ENCODE measurements at places on chromosomes 16 and 17.

- DNase-seq = no peak
These were observed 126.0 kb downstream of the KCNJ2 start for GRCh38 chr17:70295329-70295728.

- no peak for DNase-seq
These were observed 157.9 kb downstream of the PPM1E start for GRCh38 chr17:58913552-58913951.

DNA sequence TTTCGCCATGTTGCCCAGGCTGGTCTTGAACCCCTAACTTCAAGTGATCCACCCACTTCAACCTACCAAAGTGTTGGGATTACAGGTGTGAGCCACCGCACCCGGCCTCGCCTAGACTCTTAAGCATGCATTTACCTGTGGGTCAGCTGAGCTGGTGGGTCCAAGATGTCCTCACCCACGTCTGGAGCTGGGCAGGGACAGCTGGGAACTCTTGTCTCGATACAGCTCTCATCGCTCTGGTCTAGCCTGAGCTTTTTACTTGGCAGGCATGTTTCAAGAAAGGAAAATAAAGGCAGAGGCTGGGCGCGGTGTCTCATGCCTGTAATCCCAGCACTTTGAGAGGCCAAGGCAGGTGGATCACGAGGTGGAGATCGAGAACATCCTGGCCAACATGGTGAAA is 56.9 kb upstream of the PHOSPHO1 start:
- DNase-seq = no peak

DNA sequence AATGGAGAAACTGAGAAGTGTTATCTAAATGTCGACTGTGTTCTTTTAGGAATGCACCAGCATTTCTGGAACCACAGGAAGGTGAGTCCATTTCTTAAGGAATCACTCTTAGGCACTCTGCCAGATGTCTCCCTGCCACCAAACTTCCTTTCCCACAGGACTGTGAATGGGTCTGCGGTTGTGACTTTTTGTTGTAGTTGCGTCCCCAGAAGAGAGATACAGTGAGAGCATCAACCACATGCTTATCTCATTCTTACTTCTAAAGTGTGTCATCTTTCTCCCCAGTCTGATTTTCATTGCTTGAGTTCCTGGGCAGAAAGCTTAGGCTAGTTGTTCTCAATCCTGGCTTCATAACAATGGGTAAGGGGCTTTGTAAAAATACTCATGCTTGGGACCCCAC is 13.4 kb downstream of the ITPRIPL2 start:
- DNase-seq = no peak

DNA sequence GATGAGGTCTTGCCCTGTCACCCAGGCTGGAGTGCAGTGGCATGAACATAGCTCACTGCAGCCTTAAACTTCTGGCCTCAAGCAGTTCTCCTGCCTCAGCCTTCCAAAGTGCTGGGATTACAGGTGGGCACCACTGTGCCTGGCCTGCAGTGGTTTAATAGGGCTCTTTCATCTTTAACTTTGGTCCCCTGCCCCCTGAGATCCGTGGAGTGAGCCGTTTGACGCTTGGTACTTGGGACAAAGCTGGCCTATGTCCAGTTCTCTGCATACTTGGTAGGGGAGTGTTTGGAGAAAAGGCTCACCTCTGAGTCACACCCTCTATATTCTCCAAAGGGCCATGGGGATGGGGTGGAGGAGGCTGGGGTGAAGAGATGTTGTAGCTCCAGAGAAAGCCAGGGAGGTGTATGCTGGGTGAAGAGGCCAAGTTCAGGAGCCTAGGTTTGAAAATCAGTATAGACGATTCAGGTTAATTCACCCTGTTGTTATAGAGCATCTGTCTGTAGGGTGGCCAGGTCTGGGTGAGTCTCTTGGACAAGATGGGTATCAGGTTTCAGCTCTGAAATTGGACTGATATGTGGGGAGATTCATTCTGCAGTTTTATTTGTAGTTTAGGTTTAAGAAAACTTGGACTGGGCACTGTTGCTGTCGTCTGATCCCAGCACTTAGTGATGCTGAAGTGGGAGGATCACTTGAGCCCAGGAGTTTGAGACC is 17.6 kb downstream of the ABCC1 start:
- DNase-seq = no peak

DNA sequence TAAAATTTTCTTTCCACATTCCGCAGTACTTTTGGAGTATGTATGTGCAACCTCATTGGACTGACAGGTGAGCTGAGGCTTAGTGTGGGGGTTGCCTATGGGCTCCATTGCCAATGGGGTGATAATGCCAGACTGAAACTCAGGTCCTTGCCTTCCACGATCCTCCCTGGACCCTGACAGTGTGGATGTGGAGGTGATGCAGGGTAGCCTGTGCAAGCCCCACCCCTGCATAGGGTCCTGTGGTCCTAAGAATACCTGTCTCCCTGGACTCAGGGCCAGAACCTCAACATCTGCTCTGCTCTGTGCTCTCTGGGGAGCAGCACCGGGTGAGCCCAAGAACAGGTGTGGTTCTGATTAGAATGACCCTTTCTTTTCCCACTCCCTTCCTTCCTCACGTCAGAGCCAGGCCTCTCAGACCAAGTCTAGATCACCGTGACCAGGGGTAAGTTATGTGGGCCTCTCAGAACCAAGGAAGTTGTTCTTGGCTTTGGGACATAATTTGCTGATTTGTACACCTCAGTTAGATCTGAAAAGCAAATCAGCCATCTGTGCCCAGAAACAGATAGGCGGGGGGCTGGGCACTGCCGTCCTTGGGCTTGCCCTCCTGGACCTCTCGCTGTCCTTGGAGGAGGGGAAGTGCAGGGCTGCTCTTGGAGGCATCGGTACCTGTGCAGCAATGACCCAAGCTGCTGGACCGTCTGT is 8.4 kb upstream of the TNS4 start:
- DNase-seq = no peak

DNA sequence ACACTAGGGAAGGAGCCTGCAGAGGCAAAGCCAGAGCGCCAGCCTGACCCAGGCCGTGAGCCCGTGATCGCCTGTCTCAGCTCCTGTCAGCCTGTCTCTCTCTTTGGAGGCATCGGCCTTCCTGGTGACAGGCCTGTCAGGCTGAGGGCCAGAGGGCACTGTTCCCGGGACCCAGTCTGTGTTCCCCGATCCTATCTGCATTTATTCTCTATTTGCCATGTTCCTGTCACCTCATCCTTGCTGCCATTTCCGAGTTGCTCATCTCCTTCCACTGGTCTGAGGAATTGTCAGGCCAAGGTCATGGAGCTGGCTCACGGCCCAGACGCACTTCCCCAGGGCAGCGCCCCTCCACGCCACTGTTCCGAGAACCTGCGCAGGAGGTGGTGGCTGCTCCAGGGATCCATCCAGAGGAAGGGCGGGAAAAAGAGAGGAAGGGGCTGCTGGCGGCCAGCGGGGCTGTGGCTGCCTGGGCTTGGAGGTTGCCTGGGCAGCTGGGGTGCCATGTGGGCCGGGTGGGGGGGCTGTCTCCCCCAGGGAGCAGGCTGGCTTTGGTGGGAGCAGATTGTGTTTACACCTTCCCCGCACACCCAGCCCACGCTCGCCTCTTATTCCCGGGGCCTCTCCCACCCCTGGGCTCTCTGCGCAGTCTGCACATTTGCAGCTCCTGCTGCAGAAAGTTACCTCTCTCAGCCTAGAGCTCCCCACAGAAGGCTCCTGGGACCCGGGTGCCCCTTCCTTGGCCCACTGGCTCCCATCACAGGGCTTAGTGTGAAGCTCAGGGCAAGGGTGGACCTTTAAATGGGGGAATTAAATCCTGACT is 4.9 kb downstream of the PRCD start:
- no peak for DNase-seq

DNA sequence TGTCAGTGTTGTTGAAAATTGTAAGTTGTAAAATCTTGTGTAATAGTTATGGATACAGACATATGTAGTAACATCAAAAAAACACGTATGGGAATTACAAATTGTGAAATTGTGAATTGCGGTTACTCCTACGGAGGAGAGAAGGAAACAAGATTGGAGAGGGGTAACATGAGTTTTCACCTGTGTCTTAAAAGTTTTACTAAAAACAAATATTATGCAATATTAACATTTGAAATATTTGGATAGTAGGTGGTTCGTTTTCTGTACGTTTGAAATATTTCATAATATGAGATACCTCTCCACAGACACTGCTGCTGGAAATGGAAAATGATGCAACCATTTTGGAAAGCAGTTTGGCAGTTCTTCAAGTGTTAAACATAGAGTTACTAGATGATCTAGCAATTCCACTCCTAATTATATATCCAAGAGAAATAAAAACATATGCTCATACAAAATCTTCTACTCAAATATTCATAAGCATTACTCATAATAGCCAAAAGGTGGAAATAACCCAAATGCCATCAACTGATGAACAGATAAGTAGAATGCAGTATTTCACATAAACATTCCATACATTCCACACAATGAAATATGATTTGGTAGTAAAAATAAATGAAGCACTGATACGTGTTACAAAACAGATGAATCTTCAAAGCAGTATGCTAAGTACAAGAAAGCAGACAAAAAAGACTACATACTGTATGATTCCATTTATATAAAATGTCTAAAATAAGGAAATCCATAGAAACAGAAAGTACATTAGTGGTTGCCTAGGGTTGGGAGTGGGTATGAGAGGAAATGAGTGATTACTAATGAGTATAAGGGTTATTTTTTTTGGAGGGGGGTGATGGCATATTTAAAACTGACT is 40.7 kb upstream of the ABCA10 start:
- DNase-seq = no peak

DNA sequence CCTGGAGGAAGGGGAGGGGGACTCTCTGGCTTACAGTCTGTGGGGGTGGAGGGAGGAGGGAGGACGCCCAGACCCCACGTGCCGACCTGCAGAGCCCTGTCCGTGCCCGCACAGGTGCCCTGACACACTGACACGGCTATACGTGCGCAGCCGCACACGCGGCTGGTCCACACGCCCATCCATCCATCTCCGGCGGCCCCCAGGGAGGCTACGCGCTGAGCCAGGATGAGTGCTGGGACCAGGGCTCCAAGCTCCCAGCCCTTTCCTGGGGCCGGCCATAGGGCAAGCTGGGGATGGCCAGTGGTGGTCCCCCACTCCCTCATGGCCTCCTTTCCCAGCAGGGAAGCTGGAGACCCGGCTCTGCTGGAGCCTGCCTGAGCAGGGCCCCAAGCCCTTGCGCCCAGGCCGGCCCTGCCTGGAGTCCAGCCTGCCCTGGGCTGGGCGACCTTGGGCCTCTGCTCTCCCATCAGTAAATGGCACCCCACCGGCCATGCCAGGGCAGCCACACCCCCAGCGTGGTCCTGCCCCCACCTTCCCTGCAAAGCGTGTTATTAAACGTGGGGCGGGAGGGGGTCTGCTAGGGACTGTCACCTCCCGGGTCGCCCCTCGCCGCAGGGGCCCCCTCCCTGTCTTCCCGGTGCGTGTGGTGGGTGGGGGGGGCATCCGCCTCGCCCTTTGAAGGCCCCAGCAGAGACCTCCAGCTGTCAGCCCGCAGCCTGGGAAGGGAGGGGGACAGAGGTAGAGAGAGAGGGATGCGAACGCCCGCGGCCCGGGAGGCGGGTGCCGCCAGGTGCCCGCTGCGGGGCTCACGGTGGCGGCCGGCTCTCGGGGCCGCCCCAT is 863 bp downstream of the CASKIN1 start:
- DNase-seq = no peak

DNA sequence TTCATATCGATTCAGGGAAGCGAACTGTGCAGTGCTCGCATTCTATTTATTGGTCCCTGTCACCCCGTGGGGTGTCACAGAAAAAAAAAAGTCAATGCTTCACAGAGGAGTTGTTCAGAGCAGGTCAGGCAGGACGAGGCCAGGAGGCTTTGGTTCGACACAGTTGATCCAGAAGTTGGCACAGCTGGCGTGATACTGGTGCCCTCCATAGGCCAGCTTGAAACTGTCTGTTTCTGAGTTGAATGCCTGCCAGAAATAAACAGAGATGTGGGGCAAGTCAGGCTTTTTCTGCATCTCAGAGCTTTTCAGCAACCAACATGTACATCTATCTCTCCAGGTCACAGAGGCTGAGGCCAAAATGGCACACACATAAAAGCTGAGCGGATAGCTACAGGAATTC is 29.1 kb downstream of the DUSP14 start:
- no peak for DNase-seq

DNA sequence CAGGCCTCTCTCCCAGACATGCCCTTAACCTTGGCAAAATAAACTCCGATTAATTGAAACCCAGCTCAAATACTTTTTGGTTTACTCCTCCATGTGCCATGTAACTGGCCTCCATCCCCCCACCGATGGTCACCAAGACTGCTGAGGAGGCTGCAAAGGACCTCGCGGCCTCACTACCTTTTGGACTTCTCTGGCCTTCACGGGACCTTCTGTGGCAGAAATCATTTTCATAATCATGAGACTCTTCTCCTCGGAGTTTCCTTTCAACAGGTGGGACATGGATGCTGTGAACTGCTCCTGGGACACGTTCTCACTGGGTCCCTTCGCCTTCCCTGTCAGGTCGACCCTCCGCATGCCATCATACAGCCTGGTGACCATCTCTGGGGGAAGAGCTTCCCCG is 9.0 kb downstream of the MEAK7 start:
- no peak for DNase-seq

DNA sequence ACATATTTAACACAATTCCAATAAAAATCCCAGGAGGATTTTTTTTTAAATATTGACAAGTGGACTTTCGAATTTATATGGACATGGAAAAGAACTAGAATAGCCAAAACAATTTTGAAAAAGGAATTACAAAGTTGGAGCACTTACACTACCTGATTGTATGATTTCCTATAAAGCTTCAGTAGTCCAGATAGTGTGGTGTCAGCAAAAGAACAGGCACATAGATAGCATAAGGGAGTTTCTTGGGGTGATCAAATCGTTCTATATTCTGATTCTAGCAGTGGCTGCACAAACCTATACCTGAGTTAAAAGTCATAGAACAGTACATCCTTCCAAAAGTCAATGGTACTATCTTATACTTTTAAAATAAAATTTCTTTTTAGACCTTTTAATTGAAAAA is 66.4 kb upstream of the CES5A start:
- DNase-seq = no peak

DNA sequence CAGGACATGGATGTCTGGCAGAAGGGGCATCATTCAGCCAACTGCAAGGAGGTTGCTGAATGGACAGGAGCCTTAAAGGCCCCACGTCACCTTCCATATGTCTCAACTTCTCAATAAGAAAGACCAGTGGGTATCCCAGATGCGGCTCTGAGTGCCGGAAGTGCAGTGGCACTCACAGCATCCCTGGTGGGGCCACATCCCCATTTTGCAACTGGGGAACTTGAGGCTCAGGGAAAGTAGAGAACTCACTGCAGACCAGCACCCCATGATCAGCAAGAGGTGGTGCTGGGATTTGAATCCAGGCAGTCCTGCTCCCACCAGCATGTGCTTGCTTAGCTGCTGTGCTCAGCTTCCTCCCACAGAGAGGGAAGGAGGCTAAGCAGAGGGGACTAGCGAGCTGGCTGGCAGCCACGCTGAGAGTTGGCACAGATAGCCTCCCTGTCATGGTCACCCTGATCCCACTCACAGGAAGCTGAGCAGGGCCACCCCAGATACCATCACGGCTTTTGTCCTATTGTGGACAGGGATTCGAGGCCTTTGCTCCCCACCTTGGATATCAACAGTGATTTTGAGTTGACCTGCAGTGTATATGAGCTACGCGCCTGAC is 294.2 kb upstream of the FOXF1 start:
- DNase-seq = no peak

All from Karpas-422 (cell line).